ENCODE measurements at places on chromosomes 1 and 21.

GRCh38 chr1:21655748-21656147 lies 13.4 kb downstream of the RAP1GAP start:
- no peak for DNase-seq

DNA sequence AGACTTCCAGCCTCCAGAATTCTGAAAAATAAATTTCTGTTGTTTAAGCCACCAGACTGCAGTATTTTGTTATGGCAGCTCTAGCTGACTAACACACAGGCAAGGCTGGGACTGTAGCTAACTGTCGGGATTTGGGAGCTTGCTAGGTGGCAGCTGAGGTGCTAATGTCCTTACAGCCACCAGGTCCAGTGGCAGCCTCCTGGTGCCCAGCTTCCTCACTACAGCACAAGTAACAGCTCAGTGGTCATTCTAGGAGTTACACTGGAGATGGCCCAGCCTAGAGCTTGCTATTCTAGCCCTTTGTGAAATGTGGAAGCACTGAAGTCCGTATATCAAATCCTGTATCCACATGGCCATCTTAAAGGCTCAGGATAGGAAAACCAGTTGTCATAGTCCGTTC lies 4.3 kb upstream of the C1orf115 start:
- DNase-seq = no peak

GRCh38 chr1:98962156-98962555 lies 42.5 kb downstream of the PLPPR5 start:
- DNase-seq = no peak

GRCh38 chr1:190084552-190084951 lies 393.1 kb downstream of the BRINP3 start:
- DNase-seq = no peak
